ENCODE measurements at places on chromosomes 3 and 15. TPM values are rescaled to one million over a fixed set of nuclear protein-coding genes. Genes with fewer than 3 reads are reported as not detected.

DNA sequence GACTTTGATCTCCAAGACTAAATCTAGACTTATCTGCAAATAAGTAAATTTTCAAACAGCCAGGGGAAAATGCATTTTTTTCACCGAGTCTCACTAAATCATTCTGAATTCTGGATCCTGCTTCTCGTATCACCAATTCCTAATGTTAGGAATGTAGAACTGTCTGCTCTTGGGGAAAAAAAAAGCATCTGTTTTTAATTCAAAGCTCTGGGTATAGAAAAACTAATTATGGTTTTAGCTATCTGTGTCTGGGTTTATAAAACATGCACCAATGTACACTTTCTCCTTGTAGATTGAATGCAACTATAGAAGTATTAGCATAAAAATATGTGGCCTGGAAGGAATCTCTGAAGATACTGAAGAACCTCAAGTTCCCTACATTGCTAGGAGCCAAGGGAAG, 4.8 kb upstream of the CDAN1 start:
- DNase-seq = no peak

DNA sequence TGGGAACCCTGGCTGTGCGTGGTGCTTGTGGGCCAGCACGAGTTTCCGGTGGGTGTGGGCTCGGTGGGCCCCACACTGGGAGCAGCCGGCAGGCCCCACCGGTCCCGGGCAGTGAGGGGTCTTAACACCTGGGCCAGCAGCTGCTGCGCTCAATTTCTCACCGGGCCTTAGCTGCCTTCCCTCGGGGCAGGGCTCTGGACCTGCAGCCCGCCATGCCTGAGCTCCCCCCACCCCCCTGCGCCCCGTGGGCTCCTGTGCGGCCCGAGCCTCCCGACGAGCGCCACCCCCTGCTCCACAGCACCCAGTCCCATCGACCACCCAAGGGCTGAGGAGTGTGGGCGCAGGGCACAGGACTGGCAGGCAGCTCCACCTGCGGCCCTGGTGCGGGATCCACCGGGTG, 49.4 kb downstream of the TM4SF18 start:
- no peak for DNase-seq

DNA sequence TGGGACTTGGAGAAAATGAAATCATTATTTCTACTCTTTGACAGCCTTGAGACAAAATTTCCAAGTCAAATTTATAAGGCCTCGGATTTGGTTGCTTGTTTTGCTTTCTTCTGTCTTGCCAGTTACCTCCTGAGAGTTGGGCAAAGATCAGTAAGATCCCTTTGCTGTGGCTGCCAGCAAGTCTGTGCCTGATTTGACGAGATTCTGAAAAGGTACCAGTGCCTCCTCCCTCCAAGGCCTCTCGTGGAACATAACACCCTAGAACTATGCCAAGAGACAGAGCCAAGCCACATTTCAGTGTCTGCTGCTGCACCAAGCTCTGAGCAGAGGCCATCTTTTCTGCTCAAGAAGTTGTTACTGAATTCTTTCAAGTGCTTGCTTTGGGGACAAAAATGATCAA, 61.0 kb downstream of the GTPBP8 start:
- no peak for DNase-seq

GRCh38 chr3:111690242-111690641, 95.1 kb upstream of the ZBED2 start:
- no peak for DNase-seq

- DNase-seq = no peak
These were observed 29.4 kb upstream of the LDHAL6B start for GRCh38 chr15:59177317-59177660.

DNA sequence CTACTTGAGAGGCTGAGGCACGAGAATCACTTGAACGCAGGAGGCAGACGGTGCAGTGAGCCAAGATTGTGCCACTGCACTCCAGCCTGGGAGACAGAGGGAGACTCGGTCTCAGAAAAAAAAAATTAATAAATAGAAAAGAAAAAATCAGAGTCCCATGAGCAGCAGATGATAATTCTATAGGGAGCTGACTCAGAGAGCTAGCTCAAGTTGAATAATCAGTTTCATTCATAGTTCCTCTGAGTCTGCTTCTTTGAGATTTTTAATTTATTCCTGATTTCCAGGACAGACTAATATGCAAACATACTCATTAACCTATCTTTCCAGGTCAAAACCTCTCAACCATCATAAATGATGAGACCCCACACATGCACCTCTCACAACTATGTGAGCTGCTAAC, 55.0 kb upstream of the PTX3 start:
- no peak for DNase-seq

DNA sequence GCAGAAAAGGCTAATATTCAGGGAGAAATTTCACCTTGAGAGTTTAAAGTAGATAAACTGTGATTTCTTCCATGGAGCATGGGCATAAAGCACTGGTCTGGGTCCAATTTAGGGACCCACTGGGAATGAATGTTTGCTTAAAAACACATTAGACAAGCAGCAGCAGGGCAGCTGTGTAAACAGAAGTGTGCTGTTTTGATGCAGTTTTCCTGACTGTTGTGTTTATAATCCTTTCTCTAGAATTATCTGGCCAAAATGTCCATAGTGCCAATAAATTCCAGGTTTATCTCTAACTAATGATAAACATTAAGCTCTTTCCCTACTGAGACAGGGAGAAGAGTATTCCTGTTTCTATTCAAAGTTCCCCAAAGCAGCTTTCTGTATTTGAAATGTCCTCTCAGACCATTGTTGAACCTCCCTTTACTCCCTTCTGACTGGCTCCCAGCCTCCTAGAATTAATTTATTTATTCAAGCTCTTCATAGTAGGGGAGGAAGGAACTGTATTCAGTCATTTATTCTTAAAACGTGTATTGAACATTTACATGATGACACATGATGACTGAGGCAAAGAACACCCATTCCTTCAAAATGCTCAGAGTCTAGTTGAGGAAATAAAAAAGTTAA, 7.0 kb upstream of the TM4SF18 start:
- DNase-seq = no peak

DNA sequence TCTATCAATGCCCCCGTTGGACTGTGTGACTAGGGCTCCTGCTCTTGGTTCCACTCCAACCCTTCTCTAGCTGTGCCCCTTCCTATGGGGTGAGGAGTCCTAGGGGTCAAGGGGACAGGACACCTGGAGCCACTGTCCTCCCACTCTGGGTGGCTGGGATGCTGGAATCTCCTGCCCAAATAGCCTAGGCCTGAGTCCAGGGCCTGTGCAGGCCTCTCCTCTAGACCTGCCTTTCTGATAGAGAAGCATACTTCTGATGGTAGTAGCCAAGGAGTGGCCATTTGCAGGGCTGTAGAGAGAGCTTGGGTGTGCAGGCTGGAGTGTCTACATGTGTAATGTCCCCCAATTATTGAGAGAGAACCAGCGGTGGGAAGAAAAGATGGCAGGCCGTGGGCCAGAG, 54.2 kb downstream of the ITGA11 start:
- DNase-seq = no peak

DNA sequence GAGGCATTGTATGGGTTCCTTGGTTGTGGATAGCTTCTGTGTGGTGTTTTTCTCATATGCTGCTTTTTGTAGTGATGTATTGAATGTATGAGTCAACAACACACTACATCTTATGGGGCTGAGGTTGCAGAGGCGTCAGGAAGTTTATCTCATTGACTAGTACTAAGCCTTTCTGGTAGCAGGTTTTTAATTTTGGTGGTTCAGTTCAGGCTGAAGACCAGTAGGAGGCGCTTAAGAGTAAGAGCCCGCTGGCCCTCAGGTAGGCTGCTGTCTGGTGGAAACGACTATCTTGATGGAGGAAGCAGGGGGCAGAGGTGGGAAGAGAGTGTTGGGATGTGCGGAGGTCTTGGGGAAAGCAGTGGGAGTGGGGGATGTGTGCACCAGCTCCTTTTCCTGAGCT, 62.4 kb downstream of the RTP4 start:
- no peak for DNase-seq

Gene BFSP2
- total RNA-seq = not detected

Gene LMOD3
- total RNA-seq = 4.2 TPM
